K562 (cell line): ENCODE measurements at places on chromosomes 16 and 17. TPM values are rescaled to one million over a fixed set of nuclear protein-coding genes. Genes with fewer than 3 reads are reported as not detected.
A peak's percentile ranks its signal among the peaks of the same experiment; 100 is the strongest.

- H3K27me3 ChIP-seq, result peaks cover 34% of the 10 kb centered on the region
- H3K36me3 ChIP-seq, result no peaks in the 10 kb centered on the region
- DNase-seq, result no peak
- no peak overlapping the region for H3K4me3 ChIP-seq
- no peak overlapping the region for H3K27ac ChIP-seq
Measured at GRCh38 chr17:51355441-51356410, 95.4 kb downstream of the UTP18 start.

HASPIN gene
- total RNA-seq, result 12.9 and 13.5 TPM in 2 replicates

GRCh38 chr17:8123695-8124349 lies at the start of gene HES7:
HES7 (minus strand) TSS chr17:8124106; CDS start chr17:8124084, 22 bp downstream.
- peak; percentile 35 for DNase-seq
- no peaks in the 10 kb centered on the region for H3K27me3 ChIP-seq
- peaks cover 65% of the 10 kb centered on the region for H3K4me1 ChIP-seq
- H3K4me3 ChIP-seq, result peak within 1 kb of the TSS; percentile 73

- no peak for DNase-seq
- H3K36me3 ChIP-seq, result no peaks in the 10 kb centered on the region
- H3K4me3 ChIP-seq, result no peak overlapping the region
- no peaks in the 10 kb centered on the region for H3K4me1 ChIP-seq
- H3K27ac ChIP-seq, result no peak overlapping the region
Measured at GRCh38 chr16:19314718-19315425, 29.3 kb downstream of the CLEC19A start.

DNA sequence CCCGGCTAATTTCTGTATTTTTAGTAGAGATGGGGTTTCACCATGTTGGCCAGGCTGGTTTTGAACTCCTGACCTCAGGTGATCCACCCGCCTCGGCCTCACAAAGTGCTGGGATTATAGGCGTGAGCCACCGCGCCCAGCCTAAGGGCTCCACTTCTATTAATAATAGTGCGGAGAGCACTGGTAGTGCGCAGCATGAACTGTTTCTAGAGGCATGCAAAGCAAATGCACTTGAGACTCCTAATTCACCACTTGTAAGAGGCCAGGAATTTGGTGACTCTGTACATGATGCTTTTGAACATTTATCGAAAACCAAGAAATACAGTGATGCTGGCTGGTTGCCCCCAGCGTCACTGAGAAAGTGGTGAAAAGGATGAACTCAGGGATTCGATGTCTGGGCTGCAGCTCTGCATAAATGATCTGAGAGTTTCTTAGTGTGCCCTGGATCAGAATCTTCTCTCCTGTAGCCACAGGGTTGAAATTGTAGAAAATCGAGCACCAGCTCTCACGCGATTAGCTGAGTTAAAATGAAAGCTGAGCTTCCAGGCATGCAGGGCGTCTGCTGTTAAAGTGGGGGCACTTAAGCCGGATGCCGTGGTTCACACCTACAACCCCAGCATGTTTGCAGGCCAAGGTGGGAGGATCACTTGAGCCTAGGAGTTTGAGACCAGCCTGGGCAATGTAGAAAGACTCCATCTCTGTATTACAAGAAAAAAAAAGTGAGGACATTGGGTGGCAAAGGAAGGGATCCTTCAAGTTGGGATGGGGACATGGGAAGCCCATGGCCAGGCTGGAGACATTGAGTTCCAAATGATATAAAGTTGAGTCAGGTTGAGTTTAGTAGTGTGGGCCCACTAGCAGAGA lies 4.8 kb downstream of the RNF213 start:
- no peak for DNase-seq
- peaks cover 26% of the 10 kb centered on the region; the same call in 2 of the 3 replicates for H3K36me3 ChIP-seq
- no peak overlapping the region for H3K27ac ChIP-seq
- no peaks in the 10 kb centered on the region for H3K27me3 ChIP-seq
- peaks cover 20% of the 10 kb centered on the region for H3K4me1 ChIP-seq

DNA sequence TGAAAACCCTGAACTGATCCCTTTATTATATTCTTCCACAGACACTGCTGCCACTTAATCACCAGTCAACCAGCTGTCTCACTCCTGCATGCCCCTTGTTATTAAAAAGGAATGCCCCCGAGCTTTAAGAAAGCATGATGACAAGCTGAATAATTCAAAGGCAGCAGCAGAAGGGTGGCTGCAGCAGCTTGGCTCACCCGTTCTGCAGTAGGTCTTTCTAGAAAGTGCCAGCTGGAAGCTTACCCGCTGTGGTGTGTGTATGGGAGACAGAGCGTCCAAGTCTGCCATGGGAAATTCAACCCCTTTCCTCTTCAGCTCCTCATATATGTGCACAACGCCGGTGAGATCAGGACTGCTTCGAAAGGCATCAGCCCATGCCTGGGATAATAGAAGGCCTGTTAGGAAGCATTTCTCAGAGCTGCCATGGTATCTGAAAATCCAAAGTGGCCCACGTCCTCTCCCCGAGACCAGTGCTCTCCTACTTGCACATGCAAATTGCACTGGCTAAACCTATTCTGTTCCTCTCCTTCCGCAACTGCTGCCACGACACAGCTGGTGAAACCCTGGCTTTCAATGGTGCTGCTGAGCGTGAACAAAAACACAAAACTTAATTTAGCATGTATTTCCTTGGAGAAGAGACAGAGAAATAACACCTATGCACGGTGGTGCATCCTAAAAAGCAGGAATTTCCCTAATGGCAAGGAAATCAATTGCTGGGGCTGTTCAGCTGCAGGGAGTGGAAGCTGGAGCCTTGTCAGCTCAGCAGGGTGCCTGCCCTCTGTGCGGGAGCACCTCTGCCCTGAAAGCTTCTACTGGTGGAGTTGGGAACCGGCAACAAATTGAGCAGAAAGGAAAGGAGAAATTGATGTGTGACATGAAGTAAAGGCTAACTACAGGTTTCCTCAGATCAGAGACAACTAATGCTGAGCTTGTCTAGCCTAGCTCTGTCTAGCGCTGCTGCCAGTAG lies 47.9 kb upstream of the SREBF1 start:
- no peak overlapping the region for H3K4me3 ChIP-seq
- DNase-seq, result no peak
- no peak overlapping the region for H3K27ac ChIP-seq

DNA sequence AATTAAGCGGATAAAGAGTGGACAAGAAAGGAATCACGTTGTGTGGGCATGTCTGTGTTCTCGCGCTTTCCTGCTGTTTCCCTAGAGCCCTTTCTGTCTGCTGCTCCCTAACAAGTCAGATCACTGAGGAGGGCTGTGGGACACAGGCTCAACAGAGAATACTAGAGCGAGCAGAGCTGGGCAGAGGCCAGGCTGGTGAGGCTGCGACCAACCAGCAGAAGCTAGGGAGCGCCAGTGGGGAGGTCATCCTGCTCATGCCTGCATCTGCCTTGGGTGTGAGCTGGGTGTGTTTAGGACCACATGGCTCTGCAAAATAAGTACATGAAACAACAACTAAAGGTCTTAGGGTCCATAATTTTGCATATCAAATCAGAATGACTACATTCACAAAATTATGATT lies 11.5 kb upstream of the FOXJ1 start:
- H3K4me1 ChIP-seq, result no peaks in the 10 kb centered on the region
- no peak overlapping the region for H3K4me3 ChIP-seq
- H3K27ac ChIP-seq, result no peak overlapping the region

ALDH3A1 gene
- total RNA-seq, result not detected in 2 replicates

UTS2R gene
- 0.22 TPM in 1 of 2 replicates, not detected in the other for total RNA-seq

GRCh38 chr16:11783319-11784037 lies 13.6 kb downstream of the ZC3H7A start:
- H3K4me3 ChIP-seq, result no peak overlapping the region
- DNase-seq, result peak; percentile 31
- H3K4me1 ChIP-seq, result peaks cover 7% of the 10 kb centered on the region
- peaks cover 33% of the 10 kb centered on the region; the same call in 2 of the 3 replicates for H3K36me3 ChIP-seq

KRTAP4-12 gene
- total RNA-seq, result not detected in 2 replicates

KRT14 gene
- total RNA-seq, result not detected in 2 replicates

SCGB1C2 gene
- not detected in 2 replicates for total RNA-seq

- no peaks in the 10 kb centered on the region; the same call in 2 of the 3 replicates for H3K4me1 ChIP-seq
- H3K4me3 ChIP-seq, result no peak overlapping the region
- H3K27me3 ChIP-seq, result no peaks in the 10 kb centered on the region
Measured at GRCh38 chr16:1464894-1465566, 9.8 kb downstream of the CLCN7 start.

- no peak overlapping the region for H3K4me3 ChIP-seq
- no peaks in the 10 kb centered on the region for H3K36me3 ChIP-seq
- DNase-seq, result no peak
- peaks cover 8% of the 10 kb centered on the region; the same call in 1 of the 2 replicates for H3K4me1 ChIP-seq
Measured at GRCh38 chr17:18122990-18123753, 14.6 kb downstream of the MYO15A start.

AGRP gene
- not detected in 2 replicates for total RNA-seq

DCAKD gene
- total RNA-seq, result 35.5 and 39.8 TPM in 2 replicates

COPS3 gene
- 119 and 128 TPM in 2 replicates for total RNA-seq

GRCh38 chr17:15000661-15001060 lies 264.5 kb downstream of the PMP22 start:
- H3K27me3 ChIP-seq, result no peaks in the 10 kb centered on the region; the same call in 1 of the 2 replicates
- no peak for DNase-seq
- H3K4me1 ChIP-seq, result no peaks in the 10 kb centered on the region
- H3K36me3 ChIP-seq, result no peaks in the 10 kb centered on the region

DNA sequence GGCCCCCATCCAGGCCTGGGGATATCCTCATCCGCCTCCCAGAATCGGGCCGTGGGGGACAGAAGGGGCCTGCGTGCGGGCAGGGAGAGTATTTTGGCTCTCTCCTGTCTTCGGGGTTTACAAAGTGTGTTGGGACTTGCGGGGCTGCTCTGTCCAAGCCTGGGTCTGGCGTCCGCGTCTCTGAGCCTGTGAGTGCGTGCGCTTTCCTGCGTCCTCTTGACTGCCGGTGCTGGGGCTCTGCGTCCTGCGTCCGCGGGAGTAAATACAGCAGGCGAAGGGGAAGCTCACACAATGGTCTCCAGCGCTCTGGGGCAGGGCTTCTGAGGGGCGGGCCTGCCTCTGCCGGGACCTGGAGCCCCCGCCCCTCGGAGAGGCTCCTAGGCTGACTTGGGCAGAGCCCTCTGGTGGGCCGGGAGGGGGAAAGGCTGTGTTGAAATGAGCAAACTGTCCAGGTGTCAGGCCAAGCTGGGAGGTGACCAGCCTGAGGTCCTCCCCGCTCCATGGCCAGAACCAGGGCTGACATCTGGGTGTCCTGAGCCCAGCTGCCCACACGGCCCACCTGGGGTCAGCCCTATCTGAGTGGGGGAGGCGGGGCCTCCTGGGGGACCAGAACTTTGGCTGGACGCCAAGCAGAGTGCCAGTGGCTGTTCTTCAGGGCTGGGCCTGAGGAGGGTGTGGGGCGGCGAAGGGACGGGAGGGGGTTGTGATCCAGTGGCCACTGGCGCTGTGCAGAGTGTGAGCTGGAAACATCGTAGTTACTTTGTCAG lies 233.6 kb downstream of the SEC14L1 start:
- peak; percentile 84 for DNase-seq
- H3K27ac ChIP-seq, result peak overlapping the region; percentile 66
- H3K4me3 ChIP-seq, result peak overlapping the region; percentile 52
- H3K36me3 ChIP-seq, result no peaks in the 10 kb centered on the region; the same call in 2 of the 3 replicates
- H3K4me1 ChIP-seq, result peaks cover 76% of the 10 kb centered on the region

DNA sequence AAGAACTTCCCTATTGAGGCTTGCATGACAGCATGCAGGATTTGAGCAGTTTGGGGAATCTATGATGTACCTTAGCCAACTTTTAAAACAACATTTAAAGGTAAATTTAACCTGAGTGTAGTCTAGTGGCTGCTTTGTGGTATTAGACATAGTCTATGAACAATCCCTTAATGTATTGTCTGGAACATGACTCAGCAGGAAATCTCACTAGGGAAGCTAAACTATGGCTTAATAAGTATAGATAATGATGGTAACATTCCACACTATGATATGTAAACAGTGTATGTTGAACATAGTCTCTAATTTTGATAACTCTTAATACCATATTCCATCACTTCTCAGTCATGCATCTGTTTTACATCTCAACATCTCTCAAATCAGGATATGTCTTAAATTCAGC lies 52.1 kb upstream of the SLC12A3 start:
- H3K4me3 ChIP-seq, result no peak overlapping the region
- peaks cover 29% of the 10 kb centered on the region for H3K36me3 ChIP-seq
- no peak for DNase-seq
- H3K4me1 ChIP-seq, result no peaks in the 10 kb centered on the region
- no peaks in the 10 kb centered on the region for H3K27me3 ChIP-seq

GRCh38 chr16:75250089-75250808 lies 1.2 kb downstream of the BCAR1 start:
- DNase-seq, result no peak
- H3K27ac ChIP-seq, result peak overlapping the region; percentile 82; the same call in 1 of the 3 replicates
- no peaks in the 10 kb centered on the region for H3K27me3 ChIP-seq
- H3K4me3 ChIP-seq, result peak overlapping the region; percentile 84
- peaks cover 10% of the 10 kb centered on the region; the same call in 2 of the 3 replicates for H3K4me1 ChIP-seq

DNA sequence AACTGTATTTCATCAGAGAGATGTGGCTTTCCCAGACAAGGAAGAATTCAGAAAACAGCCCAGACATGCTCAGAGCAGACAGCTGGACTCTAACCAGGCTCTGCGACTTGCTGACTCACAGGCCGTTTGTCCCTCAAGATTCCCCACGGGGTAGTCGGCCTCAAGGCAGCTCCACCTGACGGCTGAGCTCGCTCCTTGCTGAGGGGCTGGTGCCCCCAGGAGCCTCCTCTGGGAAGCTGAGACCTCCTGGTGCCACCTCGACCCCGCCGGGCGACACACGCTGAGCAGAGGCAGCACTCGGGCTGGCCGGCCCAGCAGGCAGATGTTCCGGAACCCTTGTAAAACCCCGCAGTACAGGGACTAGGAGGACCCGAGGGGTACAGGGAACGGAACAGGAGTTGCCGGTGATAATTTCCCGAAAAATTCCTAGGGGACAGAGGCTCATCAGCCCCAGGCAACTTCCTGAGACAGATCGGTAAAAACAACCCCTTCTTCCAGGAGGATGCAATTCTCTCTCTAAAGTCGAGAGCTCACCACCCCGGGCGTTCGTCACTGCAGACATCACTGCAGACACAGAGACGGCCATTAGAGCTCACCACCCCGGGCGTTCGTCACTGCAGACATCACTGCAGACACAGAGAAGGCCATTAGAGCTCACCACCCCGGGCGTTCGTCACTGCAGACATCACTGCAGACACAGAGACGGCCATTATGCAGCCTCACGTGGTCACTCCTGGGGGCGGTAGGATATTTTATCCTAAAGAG lies 19.9 kb downstream of the RPH3AL start:
- no peak for DNase-seq
- no peaks in the 10 kb centered on the region; the same call in none of the 2 replicates for H3K4me1 ChIP-seq
- H3K36me3 ChIP-seq, result no peaks in the 10 kb centered on the region

MAPT gene
- 0.83 and 1.1 TPM in 2 replicates for total RNA-seq

GRCh38 chr16:84999857-85000480 lies 11.4 kb downstream of the ZDHHC7 start:
- H3K27me3 ChIP-seq, result no peaks in the 10 kb centered on the region
- DNase-seq, result no peak

DNA sequence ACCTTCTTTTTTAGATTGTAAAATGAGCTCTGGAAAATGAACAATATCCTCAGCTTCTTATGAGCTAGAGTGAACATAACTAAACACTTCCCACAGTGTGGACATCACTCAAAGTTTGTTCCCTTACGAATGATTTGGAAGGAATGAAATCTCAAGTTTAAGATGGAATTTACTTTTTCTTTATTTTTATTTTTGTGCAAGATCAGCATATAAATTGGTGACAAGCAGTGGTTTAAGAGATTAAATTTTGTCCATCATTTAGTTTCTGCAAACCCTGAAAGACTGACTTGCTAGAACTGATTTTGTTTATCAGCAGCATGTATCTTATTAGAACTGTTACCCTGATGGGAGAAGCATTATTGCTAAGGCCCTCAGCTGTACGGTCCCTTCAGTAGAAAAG lies 420.1 kb downstream of the CDH8 start:
- no peak overlapping the region for H3K4me3 ChIP-seq
- H3K27me3 ChIP-seq, result no peaks in the 10 kb centered on the region
- no peaks in the 10 kb centered on the region for H3K36me3 ChIP-seq
